Esophagus squamous epithelium (tissue), 5 donors: ENCODE measurements at places on chromosomes 6 and 20. TPM values are rescaled to one million over a fixed set of nuclear protein-coding genes. Genes with fewer than 3 reads are reported as not detected.

The HEY2 gene
- 1.3 TPM for total RNA-seq

The PSORS1C1 gene
- total RNA-seq, result 1.0 TPM

The TAGAP gene
- total RNA-seq, result 0.83 TPM

The MARCKS gene
- total RNA-seq, result 51.5 TPM

The TFAP2A gene
- total RNA-seq, result 37.2 TPM

The STMN3 gene
- total RNA-seq, result 1.9 TPM

GRCh38 chr20:38217791-38218565, 42.6 kb downstream of the KIAA1755 start:
- no peak for DNase-seq

- no peak for DNase-seq
These were observed 521.4 kb upstream of the JAG1 start for GRCh38 chr20:11195169-11195568.

DNA sequence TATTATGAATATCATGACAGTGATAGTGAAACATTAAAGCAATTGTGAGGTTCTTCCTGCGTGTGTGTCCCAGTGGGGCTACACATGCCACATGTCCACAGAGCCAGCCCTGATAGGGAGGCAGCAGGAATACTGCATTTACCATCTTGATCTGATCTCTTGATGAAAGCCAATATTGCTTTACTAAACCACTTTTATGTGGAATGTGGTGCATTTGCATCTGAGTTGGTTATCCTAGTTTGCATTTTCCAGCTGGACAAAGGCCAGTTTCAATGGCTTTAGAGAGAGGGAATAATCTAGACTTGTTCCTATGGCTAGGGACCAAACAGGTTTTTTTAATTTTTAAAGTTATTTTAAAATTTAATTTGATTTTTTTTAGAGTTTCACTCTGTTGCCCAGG, 216.3 kb upstream of the FERMT1 start:
- DNase-seq, result no peak

GRCh38 chr6:5871296-5871695, 135.4 kb downstream of the NRN1 start:
- no peak for DNase-seq

GRCh38 chr6:47631269-47631772, 67.1 kb upstream of the ADGRF4 start:
- no peak for DNase-seq

DNA sequence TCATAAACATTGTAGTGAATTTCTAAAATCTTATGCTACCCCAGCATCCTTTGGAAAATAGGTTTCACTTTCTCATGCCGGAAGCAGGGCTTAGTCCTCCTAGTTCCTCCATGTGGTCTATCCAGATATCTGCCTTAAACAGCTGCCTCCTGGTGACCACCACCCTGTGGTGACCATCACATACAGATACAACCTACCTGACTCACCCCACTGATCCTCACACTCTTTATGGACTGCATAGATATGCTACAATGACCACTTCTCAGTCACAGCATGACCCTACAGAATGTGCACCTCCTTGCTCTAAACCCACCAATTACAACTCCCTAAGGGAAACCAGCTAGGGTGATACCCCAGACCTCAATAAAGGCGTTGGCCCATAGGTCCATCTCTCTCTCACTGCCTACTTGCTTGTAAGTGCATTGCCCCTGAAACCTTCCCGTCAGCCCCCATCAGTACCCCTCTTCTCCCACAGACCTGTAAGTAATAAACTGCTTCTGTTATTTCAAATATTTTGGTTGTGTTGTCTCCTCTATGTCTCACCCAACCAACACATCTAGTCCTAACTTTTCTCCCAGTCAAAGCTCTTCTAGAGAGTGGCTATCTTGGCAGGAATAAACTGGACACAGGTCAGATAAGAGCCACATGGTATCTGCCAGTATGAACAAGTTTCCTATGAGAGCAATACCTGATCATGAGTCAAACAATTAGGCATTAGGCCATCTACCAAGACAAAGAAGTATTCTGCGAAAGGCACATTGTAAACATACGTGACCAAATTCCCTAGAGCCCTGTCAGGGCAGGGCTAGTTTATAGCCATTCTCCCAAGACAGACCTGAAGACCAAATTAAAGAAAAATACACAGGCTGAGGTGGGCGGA, 39.4 kb upstream of the PLEKHG1 start:
- DNase-seq, result no peak

GRCh38 chr6:21593412-21593926, at the start of gene SOX4:
TSS of gene SOX4 (plus strand) at chr6:21593751. CDS start at chr6:21594535, 784 bp downstream.
- DNase-seq, result peak; percentile 51

GRCh38 chr6:67285770-67286495, 1349.1 kb upstream of the ADGRB3 start:
- DNase-seq, result no peak

DNA sequence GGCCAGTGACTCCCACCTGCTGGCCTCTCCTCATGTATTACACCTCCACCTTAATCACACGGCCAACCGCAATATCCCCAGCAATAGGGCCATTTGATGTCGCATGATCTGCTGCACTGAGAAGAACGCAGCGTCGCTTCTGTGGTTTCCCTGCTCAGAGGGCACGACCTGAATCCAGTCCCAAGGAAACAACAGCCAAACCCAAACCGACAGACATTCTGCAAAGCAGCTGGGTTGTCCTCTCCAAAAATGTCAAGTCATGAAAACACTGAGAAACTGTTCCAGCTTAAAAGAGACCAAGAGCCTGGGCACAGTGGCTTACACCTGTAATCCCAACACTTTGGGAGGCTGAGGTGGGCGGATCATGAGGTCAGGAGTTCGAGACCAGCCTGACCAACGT, 7.5 kb upstream of the BPI start:
- no peak for DNase-seq

DNA sequence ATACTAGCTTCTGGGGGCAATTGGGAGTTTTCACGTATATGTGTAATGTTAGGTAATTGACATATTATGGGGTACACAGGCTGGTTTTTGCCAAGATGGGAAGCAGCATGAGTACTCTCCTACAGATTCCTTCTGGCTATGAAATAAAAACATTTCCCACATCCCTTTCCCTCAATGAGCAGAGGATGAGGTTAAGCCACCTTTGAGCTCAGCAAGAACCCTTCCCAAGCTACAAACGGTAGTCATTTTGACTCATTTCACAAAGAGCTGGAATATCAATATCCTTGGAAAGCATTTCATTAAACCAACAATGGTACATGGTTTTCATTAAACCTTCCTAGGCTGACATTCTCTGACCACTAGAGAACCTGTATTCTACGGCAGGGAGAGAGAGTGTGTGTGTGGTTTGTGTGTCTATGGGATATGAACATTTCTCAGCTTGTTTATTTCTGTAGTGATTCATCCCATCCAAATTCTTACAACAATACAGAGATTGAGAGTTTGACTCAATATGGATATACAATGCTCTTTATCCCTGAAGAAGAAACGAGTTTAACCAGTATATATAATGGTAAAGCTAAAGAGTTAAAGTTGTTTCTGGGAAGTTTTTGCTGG, 119.5 kb downstream of the ARHGAP18 start:
- DNase-seq, result no peak

GRCh38 chr6:91464718-91465117, 877.8 kb upstream of the MAP3K7 start:
- no peak for DNase-seq

DNA sequence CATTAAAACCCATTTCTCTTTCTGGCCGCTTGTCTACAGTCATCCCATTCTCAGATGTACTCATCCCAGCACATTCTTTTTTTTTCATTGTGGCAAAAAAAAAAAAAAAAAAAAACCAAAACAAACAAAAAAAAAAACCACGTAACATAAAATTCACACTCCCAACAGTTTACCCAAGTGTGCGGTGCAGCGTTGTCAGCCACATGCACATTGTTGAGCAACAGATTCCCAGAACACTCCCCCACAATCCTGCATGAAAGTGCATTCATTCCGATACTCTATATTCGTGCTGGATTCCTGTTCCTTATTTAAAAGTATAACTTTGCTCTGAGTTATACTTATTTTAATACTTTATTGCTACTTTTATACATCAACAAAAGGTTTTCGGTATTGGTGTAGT, 96.0 kb downstream of the SASH1 start:
- DNase-seq, result no peak

DNA sequence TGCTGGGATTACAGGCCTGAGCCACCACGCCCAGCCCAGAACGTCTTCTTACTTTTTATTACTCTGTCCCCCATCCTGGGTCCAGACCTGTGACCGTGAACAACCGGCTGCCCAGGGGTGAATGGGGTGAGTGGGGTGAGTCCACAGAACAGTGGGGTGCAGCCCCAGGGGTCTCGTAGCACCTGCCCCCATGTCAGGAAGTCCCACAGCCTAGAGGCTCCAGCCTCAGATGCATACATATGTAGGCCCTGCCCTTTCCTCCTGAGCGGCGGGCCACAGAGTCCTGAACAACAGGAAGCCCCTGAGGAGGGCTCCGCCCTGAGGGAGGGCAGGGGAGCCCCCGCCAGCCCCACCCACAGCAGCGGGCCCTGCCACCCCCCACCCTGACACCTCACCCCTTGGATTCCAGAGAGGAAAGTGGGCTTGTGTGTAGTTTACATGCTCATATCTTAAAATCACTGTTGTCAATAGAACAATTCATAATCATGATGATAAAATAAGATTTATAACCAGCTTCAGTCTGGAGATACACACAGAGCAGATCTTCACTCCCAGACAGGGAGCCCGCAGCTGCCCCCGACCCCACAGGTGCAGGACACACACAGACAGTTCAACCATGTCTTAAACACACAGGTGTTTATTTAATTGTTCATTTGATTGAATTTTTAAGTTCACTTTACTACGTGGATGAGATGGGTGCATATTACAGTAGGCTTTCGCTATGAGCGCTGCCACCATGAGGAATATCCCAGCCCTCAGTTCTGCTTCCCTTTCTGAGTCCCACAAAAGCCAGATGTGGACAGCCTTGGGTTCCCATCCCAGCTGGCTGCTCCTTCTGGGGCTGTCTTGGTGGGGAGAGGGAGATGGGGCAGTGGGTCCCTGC, 12.4 kb upstream of the GMEB2 start:
- DNase-seq, result no peak

DNA sequence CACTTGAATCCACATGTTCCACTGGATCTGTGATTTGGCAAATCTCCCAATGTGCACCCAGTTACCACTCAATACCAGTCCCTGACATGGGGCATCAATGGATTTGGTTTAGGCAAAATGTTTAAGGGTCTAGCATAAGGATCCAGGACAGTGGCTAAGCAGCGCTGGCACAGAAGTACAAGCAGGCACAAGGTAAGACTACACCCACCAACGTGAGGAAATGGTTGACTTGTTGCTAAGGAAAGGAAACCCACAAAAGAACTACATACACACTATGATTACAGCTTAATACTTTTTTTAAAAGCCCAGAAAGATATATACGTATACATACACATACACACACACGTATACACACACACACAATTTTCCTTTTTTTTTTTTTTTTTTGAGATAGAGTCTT, 79.0 kb downstream of the DNAAF9 start:
- DNase-seq, result no peak

- DNase-seq, result no peak
These were observed 181.0 kb downstream of the LRFN2 start for GRCh38 chr6:40406175-40406574.

DNA sequence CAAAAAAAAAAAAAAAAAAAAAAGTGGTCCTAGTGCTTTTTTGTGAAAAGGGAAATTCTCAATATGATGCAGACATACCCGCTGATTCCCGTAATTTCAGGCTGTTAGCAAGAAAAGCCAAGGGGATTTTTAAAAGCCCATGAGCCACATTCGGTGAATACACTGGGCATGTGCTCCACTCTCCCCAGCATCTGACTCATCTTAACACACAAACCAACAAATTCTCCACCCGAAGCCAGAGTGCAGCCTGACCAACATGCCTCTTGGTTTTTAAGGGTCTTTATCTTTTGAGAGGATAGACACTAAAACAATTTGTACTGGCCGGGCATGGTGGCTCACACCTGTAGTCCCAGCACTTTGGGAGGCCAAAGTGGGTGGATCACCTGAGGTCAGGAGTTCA, 45.5 kb upstream of the CD83 start:
- no peak for DNase-seq

GRCh38 chr20:16699293-16699692, 30.5 kb upstream of the SNRPB2 start:
- DNase-seq, result no peak

DNA sequence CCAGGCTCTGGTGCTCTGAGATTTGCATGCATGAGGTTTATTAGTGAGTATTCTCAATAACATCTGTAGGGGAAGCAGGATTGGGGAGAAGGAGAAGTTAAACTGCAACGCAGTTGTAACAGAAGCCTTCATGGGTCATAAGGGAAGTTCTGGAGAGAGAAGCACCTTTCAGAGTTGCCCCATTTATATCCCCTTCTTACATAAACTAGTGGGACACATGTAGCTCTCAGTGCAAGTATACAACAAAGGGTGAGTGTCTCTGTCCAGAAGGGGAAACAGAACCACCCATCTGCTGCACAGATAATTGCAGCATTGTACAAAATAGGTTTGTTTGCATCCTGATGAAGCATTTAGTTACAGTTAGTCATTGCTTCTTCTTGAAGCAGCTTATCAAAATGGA, 4.3 kb upstream of the ADGB start:
- no peak for DNase-seq

- DNase-seq, result no peak
These were observed 133.9 kb upstream of the NEDD9 start for GRCh38 chr6:11366183-11366933.

DNA sequence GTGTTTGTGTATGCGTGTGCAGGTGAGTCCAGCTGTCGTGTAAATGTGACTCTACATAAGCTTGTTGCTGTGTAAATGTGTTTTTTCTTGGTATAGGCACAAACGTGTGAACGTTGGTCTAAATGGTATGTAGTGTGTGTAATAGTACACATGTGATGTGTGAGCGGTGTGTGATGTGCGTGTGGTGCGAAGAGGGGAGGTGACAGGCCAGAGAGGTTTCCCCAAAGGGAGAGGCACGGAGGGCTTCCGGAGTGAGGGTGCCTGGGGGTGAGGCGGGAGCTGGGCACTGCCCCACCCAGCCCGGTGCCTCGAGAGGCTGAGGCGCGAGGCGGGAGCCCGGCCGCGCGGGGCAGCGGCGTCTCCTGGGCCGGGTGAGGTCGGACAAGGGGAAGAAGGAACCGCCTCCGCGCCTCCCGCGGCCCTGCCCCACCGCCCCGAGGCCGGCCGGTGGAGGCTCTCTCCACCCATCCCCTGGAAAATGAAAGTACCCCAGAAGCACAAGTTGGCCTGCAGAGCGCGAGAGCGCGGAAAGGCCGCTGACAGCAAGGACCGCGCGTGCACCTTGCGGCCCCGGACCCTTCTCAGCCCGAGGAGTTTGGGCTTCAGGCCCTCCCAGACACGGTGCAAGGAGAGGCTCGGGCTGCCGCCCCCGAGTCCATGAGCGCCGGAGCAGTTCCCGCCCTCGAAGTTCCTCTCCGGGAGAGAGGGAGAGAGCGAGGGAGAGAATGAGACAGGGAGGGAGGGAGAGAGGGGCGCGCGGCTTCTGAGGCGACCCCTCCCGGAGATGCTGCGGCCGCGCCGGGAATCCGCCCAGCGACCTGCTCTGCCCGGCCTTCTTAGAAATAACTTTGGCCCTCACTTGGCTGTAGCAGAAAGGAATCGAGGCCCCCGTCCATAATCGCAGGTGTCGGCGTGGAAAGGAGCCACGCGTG, 43.2 kb upstream of the OSTM1 start:
- no peak for DNase-seq
